ENCODE measurements at places on chromosomes 2 and 18. TPM values are rescaled to one million over a fixed set of nuclear protein-coding genes. Genes with fewer than 3 reads are reported as not detected.
A peak's percentile ranks its signal among the peaks of the same experiment; 100 is the strongest.

DNA sequence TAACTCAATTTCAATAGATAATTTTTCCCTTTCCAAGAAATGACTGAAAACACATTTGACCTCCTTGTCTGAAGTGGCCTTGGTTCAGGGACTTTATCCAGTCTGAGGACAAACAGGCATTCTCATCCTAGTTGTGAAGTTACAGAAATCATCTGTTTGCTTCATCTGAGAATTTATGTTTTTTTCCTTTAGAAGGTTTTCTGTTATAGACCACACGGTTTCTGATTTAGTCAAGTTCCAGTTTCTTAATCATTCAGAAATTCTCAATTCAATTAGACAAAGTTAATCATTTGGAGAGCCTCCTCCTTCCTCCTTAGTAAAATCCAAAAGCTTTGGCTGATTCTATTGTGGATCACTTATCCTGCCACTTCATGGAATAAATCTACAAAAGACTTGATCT is 60.9 kb downstream of the ICOS start:
- DNase-seq = no peak

DNA sequence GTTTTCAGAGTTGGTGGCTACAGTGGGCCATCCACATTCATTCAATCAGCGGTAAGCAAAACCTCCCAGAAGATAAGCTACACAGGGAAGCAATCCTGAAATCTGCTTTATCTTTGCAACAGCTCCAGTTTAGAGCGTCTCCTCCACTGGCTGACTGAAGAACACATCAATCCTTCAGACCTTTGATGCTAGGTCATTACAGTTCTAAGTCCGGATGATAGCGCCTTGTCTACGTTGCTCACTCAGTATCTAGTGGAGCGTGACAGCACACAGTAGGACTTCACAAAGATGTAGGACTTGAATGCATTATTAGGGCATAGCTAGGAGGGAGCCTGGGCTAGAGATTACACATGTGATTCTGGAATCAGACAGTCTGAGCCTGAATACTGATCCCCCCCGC is 5.0 kb downstream of the COLEC12 start:
- no peak for DNase-seq

DNA sequence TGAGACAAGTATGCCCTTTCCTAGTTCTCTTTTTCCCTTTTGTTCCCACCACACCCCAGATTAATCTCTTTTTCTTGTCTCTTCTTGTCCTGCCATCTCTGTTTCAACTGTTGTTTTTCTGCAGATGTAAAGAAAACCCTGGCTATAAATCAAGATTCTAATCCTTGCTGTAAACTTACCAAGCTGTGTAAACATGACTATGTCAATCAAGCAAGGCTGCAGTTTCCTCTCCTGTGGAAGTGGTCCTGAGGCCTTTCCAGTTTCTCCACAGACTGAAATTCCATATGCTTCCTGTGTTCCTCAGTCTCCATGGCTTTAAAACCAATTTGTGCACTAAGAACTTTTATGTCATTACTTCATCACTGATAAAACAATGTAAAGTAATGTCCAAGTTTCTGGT is 288.8 kb upstream of the PIK3C3 start:
- DNase-seq = no peak

DNA sequence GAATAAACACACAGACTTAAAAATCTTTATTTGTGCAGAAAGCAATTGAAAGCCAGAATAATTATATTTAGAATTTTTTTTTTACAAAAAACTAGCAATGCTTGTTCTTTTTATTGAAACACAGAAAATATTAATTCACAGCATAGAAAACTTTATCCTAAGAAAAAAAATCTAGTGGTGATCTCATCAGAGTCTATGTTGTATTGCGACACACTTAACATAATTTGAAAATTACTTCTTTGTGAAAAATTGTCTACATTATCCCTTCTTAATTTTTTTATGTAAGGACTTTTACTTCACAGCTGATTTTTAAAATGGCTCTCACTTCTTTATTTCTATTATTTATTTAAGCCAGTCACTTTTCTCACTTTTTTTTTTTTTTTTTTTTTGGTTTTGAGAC is 103.4 kb downstream of the LDLRAD4 start:
- DNase-seq = no peak

Gene LBX2
- total RNA-seq = 1.9 TPM

- no peak for DNase-seq
Observed at GRCh38 chr2:151853070-151853758, 25.0 kb upstream of the ARL5A start.

DNA sequence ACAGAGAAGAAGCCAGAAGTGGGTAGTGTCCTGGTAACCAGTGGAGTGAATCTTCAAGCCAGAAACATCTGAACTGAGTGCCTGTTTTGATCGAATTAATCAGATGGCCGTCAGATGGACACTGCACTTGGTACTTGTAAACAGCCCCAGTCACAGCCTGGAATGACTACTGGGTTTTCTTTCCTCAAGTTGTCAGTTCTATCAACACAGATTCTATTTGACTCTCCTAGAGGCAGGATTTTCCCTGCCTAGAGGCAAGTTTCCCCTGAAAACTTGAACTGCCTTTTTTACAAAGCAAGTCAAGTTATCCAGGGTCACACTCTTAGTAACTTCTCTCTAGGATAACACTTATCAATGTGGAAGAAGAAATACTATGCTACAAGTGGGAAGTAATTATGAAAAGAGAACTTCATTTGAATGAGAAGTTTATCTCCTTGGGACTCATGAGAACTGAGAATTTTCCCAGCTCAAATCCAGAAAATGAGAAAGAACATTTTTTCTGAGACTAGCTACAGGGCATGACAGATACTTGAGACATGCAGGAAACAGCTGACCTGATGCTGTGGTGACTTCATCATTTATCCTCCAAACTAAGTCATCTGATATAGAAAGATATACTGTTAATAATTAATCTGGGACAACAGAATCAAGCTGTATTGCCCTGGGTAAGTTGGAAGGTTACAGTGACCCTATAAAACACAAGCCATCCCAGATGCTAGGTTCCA is 36.0 kb downstream of the SULT1C2 start:
- peak; percentile 61 for DNase-seq

- DNase-seq = no peak
Observed at GRCh38 chr2:102886216-102886893, 124.5 kb downstream of the TMEM182 start.

GRCh38 chr18:61995618-61996017 is 102.8 kb upstream of the RNF152 start:
- no peak for DNase-seq

- no peak for DNase-seq
Observed at GRCh38 chr2:168956392-168956791, 55.3 kb downstream of the G6PC2 start.

- DNase-seq = no peak
Observed at GRCh38 chr2:35082072-35082471, 1273.5 kb upstream of the CRIM1 start.

Gene BUB1
- total RNA-seq = 10.2 TPM

DNA sequence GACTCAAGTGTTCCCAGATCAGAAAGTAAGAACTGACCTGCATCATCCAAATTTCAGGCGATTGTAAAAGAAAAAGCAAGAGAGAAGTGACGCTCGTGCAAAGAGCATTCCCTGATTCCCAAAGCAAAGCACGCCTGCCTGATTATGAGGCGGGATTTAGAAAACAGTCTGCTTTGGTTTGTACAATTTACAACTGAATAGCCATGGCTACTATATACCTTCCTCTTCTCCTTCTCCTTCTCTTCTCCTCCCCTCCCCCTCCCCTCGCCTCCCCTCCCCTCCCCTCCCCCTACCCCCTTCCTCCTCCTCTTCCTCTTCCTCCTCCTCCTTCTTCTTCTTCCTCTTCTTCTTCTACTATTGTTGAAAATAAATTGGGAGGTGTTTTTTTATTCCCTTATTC is 782.9 kb downstream of the GALR1 start:
- no peak for DNase-seq

- DNase-seq = no peak
Observed at GRCh38 chr2:195572895-195573683, 83.9 kb upstream of the SLC39A10 start.

DNA sequence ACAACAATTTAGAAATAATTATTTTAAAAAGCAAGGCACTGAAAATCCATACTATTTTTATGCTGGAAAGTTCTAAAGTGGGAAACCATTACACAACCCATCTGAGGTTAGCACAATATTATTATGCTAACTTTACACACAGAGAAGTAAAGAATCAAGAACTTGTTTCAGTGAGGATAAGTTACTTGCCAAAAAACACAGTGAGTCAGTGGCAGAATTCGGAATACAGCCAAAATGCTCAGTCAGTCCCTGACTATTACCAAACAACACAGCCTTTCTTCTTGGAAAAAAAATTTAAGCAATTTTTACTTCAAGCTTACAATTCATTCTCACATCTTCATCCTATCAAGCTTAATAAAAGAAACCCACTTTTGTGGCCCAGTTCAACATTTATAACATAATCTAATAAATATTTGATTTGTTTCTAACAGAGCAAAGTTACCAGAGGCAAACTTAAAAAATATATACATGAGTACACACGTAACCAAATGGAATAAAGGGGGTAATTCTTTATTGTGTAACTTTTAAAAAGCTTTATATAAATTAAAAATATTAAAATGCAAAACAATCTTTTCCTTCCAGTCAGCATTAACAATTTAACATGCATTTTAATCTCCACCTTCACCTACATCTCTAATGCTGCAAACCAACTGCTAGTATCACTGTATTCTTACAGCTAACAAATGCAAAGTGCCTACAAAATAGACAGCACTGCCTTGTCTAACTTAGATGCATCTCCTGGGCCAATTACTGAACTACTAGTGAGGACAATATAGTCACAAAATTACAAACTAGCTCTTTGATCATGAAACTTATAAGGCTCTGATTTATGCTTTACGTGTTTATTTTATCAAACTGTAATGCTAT is 55.2 kb downstream of the CCDC88A start:
- peak; percentile 25 for DNase-seq

DNA sequence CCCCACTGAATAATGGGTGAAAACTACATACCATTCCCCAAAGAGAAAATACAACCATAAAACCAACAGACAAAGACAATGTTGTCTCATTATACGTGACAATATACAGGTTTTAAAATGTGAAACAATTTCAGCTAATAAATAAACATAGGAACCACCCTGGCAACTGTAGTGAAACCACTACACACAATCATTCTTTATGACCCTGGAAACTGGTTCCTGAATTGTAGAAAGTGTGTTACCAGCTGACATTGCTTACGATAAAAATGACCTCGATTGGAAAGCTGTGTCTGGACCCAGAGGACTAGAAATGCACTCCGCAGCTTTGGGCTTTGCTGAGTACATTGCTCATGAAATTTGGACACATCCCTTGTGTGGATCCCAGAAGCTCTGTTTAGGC is 73.9 kb upstream of the LPIN2 start:
- DNase-seq = no peak

- no peak for DNase-seq
Observed at GRCh38 chr2:54709336-54709809, 14.1 kb upstream of the EML6 start.

Gene RIT2
- not detected for total RNA-seq

GRCh38 chr2:11056614-11057013 is 98.7 kb upstream of the SLC66A3 start:
- peak; percentile 88 for DNase-seq

DNA sequence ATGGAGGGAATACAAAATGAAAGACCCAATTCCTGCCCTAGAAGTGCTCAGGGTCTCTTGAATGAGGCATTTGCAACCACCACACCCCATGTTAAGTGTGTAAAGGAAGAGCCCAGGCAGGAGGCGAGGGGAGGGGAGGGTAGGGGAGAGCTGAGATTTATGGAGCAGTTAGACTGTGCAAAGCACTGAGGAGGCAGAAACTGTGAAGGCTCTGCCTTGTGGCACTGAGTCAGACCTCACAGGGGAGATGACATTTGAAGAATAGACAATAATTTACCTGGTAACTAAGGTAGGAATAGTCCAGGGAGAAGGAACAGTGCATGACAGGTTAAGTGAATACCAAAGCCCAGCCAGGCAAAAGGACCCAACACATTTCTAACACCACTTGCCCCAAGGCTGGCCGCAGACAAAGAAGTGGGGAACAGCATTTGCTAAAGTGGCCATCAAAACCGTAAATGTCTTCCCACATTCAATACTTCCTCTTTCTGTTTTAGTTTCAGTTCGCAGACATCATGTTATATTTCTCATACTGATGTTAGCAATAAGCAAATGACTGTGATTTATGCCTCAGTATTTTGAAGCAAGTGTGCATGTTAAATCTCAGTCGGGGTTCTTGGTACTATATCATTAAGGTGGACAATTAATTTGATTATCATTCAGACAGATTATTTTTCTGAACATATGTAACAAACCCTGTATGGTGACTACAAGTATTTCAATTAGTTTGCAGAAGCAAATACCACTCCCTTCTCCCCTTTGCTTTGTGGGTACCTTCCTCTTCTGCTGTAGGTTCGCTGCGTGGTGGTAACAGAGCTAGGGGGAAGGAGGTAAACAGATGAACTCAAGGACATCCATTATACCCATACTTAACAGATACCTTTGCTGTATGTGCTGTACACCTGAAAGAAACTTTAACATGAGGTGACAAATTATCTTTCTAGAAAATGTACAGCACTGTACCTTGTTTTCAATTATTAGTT is 27.5 kb downstream of the CDH20 start:
- no peak for DNase-seq

DNA sequence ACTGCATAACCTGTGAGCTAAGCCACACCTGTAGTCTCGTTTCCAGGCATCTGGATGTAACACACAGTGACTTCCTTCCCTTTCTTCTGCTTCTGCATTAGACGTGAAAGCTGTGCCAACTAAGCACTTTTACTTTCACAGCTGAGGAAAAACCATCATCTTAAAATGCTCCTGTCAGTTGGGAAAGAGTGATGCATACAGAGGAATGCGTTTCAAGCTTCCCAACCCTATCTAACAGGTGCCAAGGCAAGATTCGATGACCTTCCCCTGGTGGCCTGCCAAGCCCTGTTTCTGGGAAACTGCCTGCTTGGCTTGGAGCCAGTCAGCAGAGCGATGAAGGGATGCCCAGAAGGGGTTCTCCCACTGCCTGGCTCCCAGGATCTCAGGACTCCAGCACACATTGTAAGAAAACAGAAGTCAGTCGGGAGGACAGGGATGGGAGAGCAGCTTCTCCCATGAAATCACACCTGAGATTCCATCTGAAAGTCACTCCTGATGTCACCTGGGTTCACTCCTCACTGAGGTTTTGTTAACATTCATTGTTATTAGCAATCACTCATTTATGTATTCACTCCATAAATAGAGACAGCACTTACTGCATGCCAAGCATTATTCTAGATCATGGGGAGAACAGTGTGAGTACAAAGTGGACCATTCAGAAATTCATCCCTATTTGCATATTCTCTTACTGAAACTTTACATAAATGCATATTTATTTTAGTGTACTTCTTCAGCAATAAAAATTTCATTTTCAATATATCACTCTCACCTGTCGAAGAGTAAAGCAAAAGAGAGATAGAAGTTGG is 64.1 kb downstream of the DTNA start:
- peak; percentile 76 for DNase-seq

Gene ERCC3
- total RNA-seq = 34.9 TPM

Gene MAP3K19
- total RNA-seq = not detected
